H7 (cell line): ENCODE measurements at places on chromosomes 16 and 17. TPM values are rescaled to one million over a fixed set of nuclear protein-coding genes. Genes with fewer than 3 reads are reported as not detected.

HASPIN gene
- 34.2 and 39.1 TPM in 2 replicates for total RNA-seq

GRCh38 chr17:6570731-6571451 is 14.5 kb upstream of the PITPNM3 start:
- DNase-seq: peak; percentile 33

GRCh38 chr17:32276171-32276601 is 10.6 kb downstream of the RHBDL3 start:
- peak; percentile 76 for DNase-seq

DNA sequence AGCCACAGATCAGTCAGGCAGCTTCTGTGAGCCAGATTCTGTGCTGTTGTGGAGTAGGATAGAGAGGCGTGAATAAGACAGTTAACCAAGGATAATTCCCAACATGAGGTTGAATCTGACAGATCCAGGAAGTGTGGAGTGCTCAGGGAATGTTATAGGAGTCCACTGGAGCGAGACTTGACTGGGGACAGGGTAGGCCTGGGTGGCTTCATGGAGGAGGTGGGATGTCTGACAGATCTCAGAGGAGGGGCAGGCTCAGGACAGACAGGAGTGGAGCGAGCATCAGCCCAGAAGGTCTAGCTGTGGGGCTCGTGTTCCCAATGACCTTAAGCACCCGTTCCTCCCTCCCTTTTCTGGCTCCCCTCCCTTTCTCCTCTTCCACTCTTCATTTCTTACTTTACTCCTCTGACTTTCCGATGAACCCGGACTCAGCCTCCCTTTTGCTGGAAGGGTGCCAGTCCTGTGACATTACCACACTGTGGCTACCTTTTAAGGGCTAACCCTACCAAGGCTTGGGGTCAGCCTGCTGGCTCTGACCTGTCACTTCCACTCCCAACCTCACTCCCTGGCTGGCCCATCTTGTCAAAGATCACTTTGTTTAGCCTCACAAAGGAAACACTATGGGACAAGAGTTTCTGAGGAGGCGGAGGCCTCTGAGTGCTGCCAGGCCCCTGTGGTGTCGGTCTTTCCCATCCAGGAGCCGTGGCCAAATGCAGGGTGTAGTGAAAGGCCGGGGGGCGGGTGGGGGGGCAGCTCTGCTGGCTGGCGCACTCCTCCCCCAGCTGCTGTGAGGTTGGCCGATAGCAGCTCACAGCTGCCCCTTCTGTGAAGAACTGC is 28.5 kb upstream of the EFCAB13 start:
- peak; percentile 47 for DNase-seq

DNA sequence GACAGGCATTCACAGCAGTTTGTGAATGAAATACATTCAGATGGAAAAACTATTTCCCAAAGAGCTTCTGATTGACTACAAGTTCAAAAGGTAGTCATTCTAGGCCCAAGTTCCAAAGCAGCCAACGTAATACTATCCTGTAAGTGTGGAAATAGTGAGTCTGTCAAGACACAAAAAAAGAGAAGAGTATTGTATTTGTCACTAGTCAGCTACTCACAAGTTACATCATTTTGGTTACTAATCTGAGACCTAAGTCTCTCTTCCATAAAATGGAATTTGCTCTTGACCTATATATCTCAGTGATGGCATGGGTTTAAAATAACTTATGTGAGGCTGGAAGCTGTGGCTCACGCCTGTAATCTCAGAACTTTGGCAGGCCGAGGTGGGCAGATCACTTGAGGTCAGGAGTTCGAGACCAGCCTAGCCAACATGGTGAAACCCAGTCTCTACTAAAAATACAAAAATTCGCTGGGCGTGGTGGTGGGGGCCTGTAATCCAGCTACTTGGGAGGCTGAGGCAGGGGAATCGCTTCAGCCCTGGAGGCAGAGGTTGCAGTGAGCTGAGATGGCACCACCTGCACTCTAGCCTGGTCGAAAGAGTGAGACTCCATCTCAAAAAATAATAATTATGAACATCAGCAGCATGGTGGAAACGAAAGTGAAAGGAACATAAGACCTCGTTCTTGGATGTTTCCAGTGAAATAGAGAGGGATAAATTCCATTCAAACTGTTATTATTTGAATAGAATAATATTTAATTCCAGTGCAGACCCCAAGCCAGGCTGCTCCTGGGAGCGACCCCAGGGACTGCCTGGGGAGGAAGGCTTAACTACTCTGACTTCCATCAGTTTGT is 2.9 kb downstream of the CMC2 start:
- DNase-seq: no peak

- DNase-seq: peak; percentile 81
Measured at GRCh38 chr16:23679274-23679985, 741 bp downstream of the PLK1 start.

- DNase-seq: no peak
Measured at GRCh38 chr17:6261466-6261865, 173.5 kb downstream of the AIPL1 start.

GRIN2A gene
- 0.52 and 1.3 TPM in 2 replicates for total RNA-seq

KRTAP1-5 gene
- not detected in 2 replicates for total RNA-seq

GRCh38 chr16:67965668-67966548 is 2.5 kb downstream of the SLC12A4 start:
- no peak for DNase-seq

SLC2A4 gene
- 3.8 and 6.6 TPM in 2 replicates for total RNA-seq

- peak; percentile 64 for DNase-seq
Measured at GRCh38 chr17:1164935-1165556, 14.7 kb downstream of the ABR start.

DNA sequence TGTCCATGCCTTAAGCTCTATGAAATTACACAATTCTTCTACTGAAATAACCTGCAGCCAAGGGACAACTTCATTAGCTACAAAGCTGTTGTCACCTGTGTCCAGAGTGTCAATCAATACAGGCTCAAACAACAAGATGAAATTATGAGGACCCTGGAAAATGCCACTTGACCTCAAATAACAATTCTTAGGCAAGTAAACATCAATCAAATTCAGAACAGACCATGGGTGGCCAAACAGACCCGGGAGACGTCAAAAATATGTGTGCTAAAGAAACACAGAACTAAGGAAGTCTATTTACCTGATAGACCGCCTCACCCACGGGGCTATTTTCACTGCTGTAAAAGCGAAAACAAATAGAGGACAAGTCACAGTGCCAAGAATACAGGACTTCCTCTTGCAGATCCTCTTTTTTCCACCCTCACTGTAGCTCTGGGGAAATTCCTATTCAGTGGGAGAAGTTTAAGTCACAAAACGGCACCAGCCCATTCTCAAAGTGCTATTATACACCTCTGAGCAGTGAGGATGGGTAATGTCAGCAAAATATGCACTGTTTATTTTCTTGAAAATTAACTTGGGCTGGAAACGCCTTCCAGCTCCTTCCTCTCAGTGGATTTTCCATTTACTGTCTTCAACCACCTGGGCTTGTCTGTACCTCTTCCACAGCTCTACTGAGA is 2.7 kb downstream of the LITAF start:
- no peak for DNase-seq

DNA sequence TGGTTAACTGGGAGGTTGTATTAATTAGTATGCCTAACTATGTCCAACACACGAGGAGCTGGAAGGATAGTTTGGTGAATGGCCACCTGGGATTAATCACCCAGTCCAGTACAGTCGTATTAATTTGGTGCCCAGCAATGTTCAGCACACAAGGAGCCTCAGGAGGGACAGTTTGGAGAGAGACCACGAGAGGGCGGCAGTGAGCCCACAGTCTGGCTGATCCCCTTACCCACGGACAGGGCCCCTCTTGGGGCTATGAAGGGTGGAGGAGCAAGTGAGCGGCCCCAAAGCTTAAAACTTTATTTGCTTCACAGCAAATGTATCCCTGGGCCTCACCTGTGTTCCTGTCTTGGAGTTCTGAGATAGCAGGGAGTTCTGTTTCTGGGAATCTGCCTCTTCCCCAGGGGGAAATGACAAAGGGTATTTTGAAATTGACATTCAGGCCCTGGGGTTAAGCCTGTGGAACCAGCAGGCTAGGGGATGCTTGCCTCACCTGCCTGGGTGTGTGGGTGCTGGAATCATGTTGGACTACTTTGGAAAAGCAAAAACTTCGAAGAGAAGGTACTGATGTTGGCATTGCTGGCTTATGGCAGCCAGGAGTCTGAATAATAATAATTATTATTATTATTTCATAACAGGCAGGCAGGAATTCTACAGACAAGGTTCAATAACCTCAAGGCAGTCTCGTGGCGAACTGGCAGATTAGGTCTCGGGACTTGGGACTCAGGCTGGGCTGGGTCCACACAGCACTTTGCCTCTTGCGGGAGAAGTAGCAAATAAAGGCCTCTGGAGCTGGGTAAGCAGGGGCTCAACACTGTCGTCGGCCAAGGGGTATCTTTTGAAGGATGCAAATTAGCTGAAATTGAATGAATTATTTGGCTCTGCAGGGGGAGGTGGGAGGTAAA is 227.6 kb upstream of the ASIC2 start:
- peak; percentile 90 for DNase-seq

C1QTNF8 gene
- not detected in 2 replicates for total RNA-seq

DNA sequence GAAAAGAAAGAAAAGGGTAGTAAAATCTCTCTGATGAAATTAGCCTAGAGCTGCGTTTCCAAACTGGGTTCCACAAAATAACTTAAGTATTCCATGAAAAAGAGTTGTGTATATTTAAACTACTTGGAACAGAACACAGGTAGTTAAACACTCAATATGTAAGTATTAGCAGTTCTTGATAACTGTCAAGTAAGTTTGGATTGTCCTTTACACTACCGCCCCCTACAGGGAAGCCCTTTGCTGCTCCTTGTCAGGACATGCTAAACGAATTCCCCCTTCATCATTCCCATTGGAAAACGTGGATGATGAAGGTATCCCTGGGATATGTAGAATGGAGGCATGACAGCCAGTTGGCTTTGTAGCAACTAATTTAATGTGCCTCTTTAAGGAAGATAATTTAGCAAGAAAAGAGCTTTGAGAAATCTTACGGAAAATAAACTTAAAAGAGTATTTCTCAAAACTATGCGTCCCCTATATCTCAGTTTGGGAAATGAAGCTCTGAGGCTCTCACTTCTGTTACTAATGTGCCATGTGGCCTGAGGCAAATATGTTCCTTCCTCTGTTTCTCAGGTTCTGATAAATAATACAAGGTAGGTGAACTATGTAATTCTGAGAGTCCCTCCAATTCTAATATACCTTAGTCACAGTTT is 18.8 kb downstream of the NCBP3 start:
- peak; percentile 82 for DNase-seq

DNA sequence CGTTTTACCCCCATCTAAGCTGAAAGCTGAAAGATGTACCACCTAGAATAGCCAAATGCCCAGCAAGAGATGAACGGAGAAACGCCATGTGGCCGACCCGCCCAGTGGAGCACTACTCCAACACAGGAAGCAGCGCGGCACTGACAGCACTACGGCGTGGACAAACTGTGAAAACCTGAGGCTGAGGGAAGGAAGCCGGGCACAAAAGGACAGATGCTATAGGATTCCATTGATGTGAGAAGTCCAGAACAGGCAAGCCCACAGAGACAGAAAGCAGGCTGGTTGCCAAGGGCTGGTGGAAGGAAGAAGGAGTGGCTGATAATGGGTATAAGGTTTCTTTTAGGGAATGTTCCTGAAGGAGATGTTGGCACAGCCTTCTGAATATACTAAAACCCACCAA is 29.4 kb upstream of the SLC38A8 start:
- no peak for DNase-seq

- DNase-seq: no peak
Measured at GRCh38 chr17:75712446-75712845, 8.8 kb upstream of the ITGB4 start.

FBXW10 gene
- total RNA-seq: not detected in 2 replicates

- DNase-seq: peak; percentile 99
Measured at GRCh38 chr17:7394452-7395191, at the start of gene PLSCR3. Gene PLSCR3, minus strand, starts transcription at chr17:7394525. Its CDS starts 415 bp downstream, at chr17:7394110.

- no peak for DNase-seq
Measured at GRCh38 chr17:26809033-26809432, 484.9 kb upstream of the WSB1 start.

GP1BA gene
- total RNA-seq: not detected in 2 replicates

GRCh38 chr16:84423416-84423837 is 55.1 kb downstream of the ATP2C2 start:
- DNase-seq: no peak

SRCIN1 gene
- 2.3 TPM in 2 replicates for total RNA-seq

BTBD17 gene
- 1.3 and 1.4 TPM in 2 replicates for total RNA-seq

DNA sequence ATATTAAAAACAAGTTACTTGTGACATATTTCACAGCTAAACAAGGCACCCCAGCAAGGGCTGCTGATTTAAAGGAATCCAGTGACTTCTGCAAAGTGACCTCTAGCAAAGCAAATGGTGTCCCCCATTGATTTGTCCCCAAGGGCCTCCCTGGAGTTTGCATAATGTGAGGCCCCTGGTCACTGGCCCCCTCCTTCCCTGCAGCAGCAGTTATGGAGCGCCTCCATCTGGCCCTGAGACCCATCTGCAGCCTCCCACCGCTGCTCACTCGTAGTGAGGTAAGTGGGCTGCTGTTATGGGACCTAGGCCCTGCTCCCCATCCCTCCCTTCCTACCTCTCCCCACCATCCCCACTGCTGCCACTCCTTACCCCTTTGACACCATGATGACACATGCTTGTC is 19.6 kb upstream of the EEF2K start:
- DNase-seq: peak; percentile 74

DNA sequence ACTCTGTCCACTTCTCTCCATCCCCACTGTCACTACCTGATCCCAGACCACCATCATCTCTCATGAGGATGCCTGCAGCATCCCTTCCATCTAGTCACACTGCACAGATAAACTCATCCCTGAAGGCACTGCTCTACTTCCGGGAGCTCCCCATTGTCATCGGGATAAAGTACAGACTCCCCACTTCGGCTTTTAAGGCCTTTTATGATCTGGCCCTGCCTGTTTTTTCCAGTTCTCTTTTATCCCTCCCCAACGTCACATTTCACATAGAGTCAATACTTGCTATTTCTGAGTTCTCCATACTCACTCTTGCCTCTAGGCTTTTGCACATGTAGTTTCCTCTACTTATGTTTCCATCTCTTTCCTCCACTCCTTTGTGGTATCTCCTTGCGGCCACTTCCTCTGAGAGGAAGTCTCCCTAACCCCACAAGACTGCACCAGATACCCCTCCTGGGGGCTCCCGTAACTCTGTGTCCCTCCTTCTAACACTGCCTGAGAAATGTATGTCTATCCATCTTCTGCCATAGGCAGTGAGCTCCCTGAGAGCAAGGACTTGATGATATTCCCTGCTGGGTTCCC is 66.9 kb downstream of the COPRS start:
- DNase-seq: no peak

DNA sequence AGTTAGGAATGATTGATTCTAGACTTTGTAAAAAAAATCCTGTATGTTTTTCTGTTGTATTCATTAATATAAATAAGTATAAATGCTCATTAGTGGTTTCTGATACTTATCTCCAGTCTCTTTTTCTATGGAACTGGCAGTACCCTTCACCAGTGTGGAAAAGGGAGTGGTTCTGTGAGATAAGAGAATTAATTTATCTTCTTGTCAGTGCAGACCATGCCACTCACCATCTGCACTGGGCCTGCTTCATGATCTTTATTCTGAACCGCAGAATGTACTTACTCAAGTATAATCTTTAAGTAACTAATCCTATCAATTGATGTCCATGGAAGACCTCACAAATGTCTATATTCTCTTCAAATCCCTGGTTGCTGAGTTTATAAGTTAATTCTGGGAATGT is 836.1 kb upstream of the CDH8 start:
- DNase-seq: no peak

- DNase-seq: no peak
Measured at GRCh38 chr17:8707332-8708024, 37.2 kb downstream of the CCDC42 start.

HSD17B2 gene
- total RNA-seq: 0.04 TPM in 1 of 2 replicates, not detected in the other

GRCh38 chr17:46028374-46028773 is 29.3 kb downstream of the STH start:
- DNase-seq: no peak

PYCARD gene
- total RNA-seq: 32.2 and 35.2 TPM in 2 replicates

- peak; percentile 55 for DNase-seq
Measured at GRCh38 chr17:8375738-8376259, 705 bp downstream of the KRABD2 start.

PHOSPHO1 gene
- 0.69 and 0.78 TPM in 2 replicates for total RNA-seq
